Stimulated activated CD8-positive, alpha-beta memory T cell treated with anti-CD3 and anti-CD28 coated beads, Interleukin-12 subunit alpha, Interleukin-12 subunit beta, amount 100 ng/mL, for 4 hours (primary cell): ENCODE measurements at places on chromosomes 4 and X.

- DNase-seq = no peak
Measured at GRCh38 chr4:158912806-158913205, 144.0 kb downstream of the FNIP2 start.

- DNase-seq = no peak
Measured at GRCh38 chr4:93042746-93043145, 739.0 kb downstream of the GRID2 start.

DNA sequence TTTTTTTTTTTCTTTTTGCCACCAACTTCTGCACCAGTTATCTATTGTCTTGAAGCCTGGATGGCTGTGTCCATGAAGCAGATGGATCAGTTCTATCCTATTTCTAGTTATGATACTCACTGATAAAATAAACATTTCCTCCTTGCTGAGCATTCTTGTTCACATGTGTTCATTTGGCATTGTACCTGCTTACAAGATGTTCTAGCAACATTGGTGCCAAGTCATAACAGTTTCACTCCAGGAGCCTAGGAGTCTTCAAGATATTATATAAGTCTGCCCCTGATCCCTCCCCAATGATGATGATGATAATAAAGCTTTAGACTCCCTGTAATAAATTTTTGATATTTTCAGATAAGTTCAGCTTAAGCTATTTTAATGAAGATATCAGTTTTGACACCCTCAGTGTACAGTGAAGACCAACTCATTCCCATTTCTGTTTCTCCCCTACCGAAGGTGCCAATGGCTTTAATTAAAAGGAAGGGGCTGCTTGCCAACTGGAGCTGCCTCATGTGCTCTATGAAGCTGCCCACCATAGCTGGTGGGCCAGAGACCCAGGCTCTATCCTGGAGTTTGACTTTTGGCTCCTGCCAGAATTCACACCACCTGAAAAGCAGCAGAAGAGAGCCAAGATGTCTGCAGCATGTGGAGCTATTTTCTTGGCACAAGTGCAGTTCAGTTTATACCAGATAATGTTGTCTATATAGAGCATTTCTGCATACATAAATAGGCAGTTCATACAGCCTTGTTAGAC lies 265.4 kb upstream of the TET2 start:
- no peak for DNase-seq

- no peak for DNase-seq
Measured at GRCh38 chrX:37677243-37677642, 8.3 kb upstream of the XK start.

DNA sequence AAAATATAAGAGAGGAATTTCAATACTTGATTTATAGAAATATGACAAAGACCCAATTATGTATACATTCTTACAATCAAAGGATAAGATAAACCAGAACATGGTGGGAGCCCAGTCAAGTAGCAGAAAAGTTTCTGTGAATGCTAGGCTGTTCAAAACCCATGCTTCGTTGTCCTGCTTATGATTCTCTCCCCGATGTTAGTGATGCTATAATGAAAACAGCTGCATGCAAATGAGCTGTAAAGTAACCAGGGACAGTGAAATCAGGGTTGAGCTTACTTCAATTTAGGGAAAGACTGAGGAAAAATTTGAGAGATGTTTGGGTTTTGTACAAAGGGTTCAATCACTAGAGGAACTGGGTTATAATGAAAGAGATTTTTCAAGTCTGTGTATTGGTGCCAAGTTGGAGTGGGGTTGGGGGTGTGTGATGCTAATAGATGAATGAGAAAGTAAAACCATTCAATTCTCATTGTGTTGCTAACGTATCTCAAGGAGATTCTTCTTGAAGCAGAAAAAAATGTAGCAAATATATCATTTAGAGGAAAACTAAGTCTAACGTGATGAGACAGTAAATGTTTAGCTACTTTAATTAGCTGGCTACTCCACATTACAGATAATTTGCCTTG lies 59.3 kb upstream of the PPP1R2C start:
- no peak for DNase-seq

DNA sequence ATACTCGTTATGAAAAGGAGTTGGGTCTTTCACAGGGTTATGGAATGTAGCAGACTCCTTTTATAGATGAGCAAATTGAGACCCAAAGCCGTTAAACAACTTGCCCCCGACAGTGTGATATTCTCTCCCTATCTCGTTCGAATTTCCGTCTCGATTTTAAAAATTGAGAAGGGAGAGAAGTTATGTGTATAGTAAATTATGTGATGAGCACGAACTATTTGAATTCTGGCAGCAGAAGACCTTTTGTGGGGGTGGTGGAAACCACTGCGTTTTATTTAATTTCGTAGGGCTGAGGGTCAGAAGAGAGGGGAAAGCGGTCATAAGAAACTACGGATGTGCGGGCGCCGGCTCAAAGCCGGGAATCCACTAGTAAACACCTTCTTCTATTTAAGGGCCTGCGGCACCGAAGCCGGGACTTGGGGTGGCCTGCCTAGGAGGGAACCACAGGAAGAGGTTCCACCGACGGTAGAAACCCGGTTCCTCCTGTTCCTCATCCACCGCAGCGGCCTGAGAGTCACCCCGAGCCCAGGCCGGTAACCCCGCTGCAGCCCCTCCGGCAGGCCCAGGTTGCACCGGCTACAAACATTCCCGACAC lies 1.5 kb upstream of the DDX3X start:
- no peak for DNase-seq

- no peak for DNase-seq
Measured at GRCh38 chr4:27270435-27270834, 409.8 kb downstream of the STIM2 start.

GRCh38 chrX:68018248-68019203 lies 414.8 kb downstream of the OPHN1 start:
- no peak for DNase-seq

DNA sequence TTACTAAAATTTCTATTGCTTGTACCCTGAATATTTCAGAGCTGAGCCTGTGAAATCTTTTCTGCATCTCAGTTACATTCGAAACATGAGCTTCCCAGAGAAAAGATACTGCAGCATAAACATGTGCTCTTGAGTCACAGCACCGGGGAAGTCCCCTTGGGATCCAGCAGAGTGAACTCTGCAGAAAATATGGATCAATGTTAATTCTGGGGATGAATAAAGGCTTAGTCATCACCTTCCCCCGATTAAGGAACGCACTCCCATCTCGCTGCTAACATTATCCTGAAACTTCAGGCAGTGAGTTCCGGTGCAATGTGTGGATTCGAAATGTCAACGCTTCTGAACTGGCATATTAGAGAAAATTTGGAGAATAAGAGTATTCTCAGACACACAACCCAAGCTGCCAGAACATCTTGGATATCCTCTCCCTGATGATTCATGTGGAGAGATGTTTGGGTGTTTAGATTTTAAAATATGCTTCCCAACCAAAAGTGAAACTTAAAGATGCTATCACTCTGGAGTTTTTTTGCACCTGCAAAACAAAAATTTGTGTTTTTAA lies 90.8 kb downstream of the IRF2 start:
- no peak for DNase-seq

GRCh38 chrX:72145181-72145580 lies 13.5 kb upstream of the RTL5 start:
- DNase-seq = no peak

DNA sequence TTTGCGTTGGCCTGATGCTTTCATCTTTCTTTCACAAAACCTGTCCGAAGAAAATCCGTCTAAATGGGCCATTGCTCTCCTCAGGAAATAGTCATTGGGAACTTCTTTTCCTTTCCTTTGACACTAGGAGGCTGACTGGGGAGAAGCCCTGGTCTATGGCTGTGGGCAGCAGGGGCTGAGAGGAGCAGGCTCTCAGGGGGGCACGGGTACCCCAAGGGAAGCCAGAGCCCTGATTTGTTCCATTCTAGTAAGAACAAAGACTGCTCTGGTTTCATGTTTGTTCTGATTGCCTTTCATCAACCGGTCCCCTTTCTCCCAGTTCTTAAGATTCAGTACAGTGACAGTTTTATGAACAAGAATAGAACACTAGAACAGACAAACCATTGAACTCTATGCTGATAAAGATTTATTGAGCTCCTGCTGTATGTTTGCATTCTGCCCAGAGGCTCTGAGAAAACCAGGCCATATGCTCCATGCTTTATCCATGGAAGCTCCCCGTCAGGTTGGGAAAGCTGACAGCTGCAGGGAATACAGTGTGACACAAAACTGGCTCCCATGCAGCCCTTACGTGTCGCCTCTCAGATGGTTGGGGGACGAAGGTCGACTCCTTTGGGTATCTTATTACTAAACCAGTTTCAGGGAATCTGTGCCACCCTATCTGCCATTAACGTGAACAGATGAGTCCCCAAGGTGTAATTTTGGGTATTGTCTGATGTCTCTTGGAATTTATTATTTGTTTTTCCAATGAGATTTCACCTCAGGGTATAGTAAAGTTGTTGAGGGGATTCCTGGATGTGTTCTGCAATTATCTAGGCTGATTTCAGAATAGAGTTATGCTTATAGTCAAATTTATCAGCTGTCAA lies 72.4 kb upstream of the MSANTD1 start:
- no peak for DNase-seq

DNA sequence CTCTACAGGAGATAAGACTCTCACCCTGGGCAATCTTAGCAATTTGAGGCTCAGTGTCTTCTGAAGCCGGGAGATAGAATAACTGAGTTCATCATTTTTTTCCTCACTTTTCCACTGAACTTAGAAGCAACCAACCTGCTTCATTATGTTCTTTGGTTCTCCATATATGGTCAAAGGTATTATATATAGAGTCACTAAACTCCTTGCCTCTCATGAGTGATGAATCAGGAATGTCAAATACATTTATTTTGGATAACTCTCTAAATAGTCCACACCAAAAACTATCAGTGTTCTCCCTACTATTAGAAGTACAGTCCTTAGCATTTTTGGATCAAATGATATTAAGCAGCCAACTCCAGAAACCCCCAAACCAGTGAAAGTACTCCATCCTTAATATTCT lies 421.5 kb upstream of the EPHA5 start:
- DNase-seq = no peak

DNA sequence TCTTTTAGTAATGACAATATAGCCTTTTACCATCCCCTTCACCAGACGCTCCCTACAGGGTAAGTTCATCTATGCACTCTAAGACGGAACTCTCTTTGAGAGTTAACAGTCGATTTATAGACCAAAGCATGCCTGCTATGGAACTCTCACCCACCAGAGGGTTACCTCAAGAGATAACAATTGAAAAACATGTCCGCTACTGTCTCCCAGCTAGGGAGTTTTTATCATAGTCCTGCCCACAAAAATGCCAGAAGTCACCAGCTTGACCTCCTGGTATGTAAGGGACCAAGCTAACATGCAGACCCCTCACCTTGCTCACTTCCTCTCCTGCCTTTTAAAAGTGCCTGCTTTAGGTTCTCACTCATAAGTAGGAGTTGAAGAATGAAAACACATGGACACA lies 16.7 kb upstream of the YTHDC1 start:
- no peak for DNase-seq

GRCh38 chrX:42954880-42955279 lies 176.9 kb upstream of the PPP1R2C start:
- no peak for DNase-seq

DNA sequence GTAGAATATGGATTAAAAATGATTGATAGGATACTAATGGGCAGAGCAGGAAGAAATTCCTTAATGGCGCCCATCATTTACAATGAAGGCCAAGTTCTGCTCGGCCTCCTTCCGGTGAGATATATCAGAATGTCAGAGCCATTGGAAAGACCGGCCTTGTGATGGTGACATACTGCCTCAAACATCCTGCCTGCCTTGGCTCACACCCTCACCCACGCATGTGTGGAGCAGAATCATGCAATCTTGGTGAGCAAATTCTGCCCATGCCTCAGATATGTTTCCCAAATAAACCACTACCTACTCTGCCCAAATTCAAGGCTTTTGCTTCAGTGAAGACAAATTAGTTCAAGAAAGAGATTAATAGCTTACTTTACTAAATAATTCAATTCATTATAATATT lies 163.3 kb downstream of the MID1 start:
- no peak for DNase-seq

DNA sequence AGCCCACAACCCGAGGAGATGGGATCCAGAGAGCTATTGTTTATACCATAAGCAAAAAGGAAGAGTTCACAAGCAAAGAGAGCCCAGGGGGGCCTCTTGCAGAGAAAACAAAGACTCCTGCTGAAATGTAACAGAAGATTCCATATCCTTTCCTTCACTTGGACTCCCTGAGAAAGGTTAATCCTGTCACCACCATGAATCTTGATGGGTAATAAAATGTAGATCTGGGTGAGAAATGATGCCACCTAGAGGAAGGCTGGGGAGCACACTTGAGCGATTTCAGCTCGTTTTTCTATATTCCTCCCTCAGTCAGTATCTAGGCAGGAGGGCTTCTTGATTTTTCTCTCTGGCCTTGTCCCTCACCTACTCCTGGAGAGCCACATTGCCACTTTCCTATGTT lies 10.2 kb upstream of the KCNE5 start:
- no peak for DNase-seq

DNA sequence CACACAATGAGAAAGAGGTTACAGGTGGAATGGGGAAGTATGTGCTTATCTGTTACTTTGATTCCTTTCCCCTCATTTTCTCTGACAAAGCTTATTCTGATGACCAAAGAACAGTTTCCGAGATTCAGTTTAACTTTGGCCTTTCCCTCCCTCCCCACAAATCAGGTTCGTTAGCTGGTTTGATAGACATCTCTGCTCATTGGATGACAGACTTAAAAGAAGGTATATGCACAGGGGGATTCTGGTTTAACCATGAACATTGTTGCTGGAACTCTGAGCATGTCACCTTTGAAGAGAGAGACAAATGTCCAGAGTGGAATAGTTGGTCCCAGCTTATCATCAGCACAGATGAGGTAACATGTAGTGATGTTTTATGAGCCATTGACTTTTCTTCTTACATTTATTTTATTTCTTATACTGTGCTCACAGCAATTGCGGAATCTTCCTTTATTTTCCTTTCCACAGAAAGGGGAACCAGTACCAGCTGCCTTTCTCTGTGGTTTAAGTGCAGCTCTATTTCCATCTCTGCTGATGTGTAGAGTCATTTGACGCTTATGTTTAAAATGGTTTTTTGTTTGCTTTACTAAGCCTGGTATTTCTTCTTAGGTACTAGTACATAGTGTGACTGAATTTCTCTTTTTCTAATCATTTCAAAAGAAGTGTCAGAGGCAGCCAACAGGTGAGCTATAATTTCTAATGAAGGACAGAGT lies 125.0 kb downstream of the AKAP4 start:
- no peak for DNase-seq

- no peak for DNase-seq
Measured at GRCh38 chrX:24498975-24499374, 33.9 kb downstream of the PDK3 start.

DNA sequence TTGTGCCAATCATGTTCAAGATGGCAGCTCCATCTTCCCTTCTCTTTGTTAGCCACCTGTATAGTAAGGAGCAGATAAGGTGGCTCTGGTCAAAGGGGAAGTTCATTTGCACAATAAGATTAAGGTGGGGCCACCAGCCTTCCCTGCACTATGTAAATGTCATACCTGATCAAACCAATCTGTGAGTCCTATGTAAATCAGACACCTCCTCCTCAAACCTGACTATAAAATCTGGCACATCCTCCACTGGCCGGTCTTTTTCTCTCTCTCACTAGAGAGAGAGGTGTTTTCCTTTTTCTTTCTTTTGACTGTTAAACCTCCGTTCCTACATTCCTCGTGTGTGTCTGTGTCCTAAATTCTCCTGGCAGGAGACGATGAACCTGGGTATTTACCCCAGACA lies 572.5 kb upstream of the AADAT start:
- DNase-seq = no peak
